ENCODE measurements at places on chromosomes 2 and 18.
A peak's percentile ranks its signal among the peaks of the same experiment; 100 is the strongest.

GRCh38 chr2:72793798-72794440 lies 31.9 kb downstream of the EXOC6B start:
- DNase-seq: no peak

GRCh38 chr2:181554061-181554830 lies 97.1 kb downstream of the ITGA4 start:
- DNase-seq: peak; percentile 16

DNA sequence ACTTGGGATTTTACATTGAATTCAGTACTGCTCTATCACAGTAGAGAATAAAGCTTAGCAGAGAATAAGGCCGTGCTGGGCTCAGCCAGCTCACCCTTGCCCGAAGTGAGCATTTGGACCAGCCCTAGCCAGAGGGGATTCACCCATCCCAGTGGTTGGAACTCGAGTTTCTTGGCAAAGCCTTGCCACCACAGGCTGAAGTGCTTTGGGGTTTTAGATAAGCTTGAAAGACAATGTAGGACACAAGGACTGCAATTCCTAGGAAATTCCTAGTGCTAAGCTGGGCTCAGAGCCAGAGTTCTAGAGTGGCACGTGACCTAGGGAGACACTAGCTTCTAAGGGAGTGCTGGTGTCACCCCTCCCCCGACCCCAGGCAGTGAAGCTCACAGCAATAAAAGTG lies 28.0 kb downstream of the SERPINB11 start:
- no peak for DNase-seq

GRCh38 chr2:228197504-228197903 lies 16.0 kb upstream of the SPHKAP start:
- DNase-seq: no peak

DNA sequence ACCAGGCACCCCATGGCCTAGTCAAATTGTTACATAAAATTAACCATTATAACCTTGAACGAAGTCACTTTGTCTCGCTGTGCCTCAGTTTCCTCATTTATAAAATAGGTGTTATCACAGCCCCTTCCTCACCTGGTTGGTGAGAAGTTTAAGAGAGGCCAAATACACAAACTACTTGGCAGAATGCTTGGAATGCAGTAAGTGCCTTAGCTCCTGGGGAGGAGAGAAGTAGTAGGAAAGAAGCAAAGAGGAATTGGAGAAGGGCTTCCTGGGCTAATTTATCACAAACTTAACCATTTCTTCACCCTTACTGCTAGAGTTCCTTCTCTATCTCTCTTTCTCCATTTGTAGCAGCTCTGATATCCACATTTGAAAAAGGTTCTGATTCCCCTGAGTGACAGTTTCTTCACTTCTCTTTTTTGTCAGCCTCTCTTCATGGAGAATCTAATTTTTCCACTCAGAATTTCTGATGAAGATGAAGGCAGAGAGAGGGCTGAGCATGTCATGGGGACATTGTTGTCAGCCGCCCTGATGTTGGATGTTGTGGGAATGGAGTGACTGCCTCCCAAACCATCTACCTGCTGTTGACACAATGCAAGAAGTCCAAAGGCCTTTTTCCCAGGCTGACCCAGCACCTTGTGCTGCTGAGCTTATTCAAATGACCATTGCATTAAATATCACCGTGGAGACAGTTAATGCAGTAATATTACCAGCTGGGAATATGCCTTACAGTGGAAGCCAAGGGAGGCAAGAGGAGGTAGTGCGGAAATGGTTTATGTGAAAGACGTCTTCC lies 60.4 kb downstream of the BOD1L2 start:
- no peak for DNase-seq

GRCh38 chr2:24505534-24506275 lies 14.7 kb downstream of the NCOA1 start:
- no peak for DNase-seq

GRCh38 chr2:54949431-54949830 lies 100.8 kb downstream of the RTN4 start:
- DNase-seq: no peak

DNA sequence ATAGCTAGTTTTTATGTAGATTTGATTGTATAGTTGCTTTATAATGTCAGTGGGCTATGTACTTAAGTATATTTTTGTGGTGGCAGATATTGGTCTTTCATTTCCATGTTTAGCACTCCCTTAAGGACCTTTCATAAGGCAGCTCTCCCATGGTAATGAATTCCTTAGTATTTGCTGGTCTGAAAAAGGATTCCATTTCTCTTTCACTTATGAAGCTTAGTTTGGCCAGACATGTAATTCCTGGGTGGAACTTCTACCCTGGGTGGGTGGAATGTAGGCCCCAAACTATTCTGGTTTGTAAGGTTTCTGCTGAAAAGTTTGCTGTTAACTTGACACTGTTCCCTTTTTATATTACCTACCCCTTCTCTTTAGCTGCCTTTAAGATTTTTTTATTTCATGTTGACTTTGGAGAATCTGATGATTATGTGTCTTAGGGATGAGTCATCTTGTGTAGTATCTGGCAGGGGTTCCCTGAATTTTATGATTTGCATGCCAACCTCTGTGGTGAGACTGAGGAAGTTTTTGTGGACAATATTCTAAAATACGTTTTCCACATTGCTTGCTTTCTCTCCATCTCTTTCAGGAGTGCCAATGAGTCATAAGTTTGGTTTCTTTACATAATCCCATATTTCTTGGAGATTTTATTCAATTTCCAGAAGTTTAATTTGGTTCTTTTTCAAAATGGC lies 65.4 kb upstream of the VRK2 start:
- no peak for DNase-seq

- no peak for DNase-seq
Measured at GRCh38 chr2:129673234-129673633, 306.2 kb upstream of the RAB6C start.

- no peak for DNase-seq
Measured at GRCh38 chr18:22005191-22005841, 164.1 kb upstream of the GATA6 start.

GRCh38 chr2:203711399-203711798 lies 5.0 kb downstream of the CD28 start:
- DNase-seq: no peak

GRCh38 chr2:70084973-70085710 lies 2.1 kb upstream of the PCBP1 start:
- DNase-seq: no peak

DNA sequence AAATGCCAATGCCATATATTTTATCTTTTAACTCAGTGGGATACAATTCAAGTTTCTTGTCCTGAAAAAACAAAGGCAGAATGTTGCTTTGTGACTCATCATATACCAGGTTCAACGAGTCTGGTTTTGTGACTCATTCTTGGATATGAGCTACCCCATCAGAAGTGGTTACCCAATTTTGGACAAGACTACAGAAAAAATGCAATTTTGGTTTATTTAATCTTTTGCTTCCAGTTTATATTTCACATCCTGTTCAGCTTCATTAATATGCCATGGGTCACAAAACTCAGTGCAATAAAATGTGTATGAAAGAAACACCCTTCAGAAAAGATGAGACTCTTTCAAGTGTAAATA lies 25.0 kb downstream of the FN1 start:
- DNase-seq: no peak

DNA sequence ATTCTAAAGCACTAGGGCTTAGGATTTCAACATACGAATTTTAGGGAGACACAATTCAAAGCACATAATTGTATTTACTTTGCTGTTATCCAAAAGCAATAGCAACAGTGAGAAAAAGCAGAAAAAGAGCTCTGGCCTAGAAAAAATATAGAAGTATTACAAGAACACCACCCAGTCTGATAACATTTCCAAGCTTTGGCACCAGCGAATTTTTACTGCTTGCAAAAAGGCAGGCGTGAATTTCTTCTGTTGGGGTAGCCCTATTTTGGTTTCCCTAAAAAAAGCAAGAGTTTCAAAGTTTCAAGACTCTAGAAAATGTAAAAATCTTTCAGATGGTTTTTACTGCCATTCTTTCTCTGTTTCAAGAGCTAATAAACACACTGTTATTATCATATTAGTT lies 292.7 kb downstream of the DPP10 start:
- DNase-seq: no peak

GRCh38 chr2:131535526-131535925 lies 7.8 kb downstream of the CCDC74A start:
- no peak for DNase-seq

DNA sequence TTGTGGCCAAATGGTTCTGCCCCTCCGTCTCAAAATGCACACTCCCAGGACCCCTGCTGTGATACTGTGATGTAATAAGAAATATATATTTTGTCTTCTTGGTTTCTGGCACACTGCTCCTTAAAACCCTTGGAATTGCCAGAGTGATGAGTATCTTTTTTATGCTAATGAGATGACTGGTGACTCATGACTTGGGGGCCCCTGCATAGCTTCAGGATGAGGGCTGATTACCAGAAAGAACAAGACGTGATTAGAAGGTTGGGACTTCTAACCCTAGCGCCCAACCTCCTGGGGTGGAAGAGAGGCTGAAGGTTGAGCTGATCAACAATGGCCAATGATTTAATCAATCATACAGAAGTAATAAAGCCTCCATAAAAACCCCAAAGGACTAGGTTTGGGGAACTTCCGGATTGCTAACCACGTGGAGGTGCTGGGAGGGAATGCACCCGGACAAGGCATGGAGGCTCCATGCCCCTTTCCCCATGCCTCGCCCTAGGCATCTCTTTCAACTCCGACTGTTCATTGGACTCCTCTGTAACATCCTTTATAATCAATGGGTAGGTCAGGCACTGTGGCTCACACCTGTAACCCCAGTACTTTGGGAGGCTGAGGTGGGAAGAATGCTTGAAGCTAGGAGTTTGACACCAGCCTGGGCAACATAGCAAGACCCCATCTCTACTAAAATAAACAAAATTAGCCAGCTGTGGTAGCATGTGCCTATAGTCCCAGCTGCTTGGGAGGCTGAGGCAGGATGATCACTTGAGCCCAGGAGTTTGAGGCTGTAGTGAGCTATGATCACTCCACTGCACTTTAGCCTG lies 89.1 kb downstream of the HS1BP3 start:
- DNase-seq: no peak

DNA sequence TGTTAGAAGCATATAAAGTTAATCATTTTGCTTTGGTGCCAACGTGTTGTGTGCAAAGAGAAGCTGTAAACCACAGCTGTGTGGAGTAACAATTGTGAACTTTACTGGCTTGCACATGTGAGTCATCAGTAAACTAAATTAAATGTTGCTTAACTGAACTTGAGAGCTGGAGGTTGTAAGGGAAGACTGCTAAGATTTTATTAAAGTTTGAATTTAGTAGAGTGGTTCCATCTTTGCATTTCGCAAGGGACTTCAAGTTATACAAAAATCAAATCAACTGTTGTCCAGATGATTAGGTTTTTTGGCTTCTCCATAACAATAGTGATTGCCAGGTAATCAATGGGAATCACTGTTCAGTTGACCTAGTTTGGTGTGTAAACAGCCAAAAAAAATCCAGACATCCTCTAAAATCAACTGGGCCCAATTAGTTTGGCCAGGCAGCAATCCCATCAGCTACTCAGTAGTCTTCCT lies 247.4 kb downstream of the MYO3B start:
- DNase-seq: no peak

DNA sequence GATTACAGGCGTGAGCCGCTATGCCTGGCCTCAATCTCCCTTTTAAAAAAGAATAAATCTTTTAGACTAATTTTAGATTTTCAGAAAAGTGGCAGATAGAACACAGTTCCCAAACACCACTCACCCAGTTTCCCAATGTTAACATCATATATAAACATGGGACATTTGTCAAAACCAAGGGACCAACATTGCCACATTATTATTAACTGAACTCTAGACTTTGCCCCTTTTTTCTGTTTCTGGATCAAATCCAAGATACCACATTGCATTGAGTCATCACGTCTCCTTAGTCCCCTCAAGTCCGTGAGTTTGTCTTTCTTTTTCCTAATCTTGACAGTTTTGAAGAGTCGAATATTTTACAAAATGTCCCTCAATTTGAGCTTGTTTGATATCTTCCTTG lies 2.4 kb downstream of the C2orf42 start:
- DNase-seq: no peak

- no peak for DNase-seq
Measured at GRCh38 chr2:142290931-142291330, 160.1 kb upstream of the LRP1B start.

DNA sequence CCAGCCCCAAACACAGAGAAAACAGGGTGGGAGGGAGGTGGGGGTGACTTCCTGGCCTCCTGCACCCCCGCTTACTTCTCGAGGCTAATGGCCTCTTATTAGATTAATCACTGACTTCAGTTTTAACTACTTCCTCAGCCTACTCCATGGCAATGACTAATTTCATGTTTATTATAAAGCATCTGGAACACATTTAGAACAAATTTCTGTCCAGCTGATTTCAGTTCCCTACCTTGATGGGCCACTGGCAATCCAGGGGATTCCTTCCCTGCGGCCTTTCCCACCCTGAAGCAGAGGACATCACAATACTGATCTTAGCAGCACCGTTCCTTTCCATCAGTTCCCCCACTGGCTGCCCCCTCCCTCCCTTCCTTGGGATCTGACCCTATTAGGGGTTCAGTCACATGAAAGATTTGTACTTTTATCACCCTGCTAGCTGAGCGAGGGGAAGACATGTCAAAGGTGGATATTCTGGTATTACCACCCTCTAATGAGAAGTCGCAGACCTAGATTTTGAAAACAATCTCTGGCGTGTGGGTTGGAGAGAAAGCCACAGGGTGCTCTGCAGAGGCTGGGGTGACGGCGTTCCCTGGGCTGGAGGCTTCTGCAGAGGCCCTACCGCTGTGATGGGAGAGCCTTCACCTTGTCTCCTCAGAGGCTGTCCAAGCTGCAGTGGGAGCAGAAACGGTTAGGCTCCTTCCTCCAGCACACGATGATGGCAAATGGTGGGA lies 67.6 kb downstream of the KIAA2012 start:
- no peak for DNase-seq

- DNase-seq: no peak
Measured at GRCh38 chr18:9325716-9326115, 8.9 kb upstream of the TWSG1 start.

- no peak for DNase-seq
Measured at GRCh38 chr2:30362468-30363081, 84.5 kb upstream of the LCLAT1 start.

DNA sequence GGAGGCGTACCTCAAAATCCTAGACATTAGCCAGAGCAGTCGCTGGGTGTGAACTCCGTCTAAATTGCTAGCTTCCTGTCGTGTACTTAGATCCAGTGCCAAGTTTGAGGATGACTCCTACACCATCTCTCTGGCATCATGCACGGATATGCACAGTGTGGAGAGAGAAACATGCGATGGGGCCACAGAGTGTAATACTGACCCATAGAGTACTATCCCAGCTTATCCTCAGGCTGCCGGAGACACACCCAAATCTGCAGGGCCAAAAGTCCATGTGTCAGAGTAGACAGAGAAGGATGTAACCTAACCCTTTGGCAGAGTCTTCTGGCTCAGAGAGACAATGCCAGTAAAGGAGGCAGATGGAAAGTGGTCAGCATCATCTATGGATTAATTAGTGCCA lies 84.2 kb downstream of the ARL4C start:
- DNase-seq: no peak

Data from D721Med (cell line).